Endothelial cell of umbilical vein (primary cell): ENCODE measurements at places on chromosomes 6 and 20.

DNA sequence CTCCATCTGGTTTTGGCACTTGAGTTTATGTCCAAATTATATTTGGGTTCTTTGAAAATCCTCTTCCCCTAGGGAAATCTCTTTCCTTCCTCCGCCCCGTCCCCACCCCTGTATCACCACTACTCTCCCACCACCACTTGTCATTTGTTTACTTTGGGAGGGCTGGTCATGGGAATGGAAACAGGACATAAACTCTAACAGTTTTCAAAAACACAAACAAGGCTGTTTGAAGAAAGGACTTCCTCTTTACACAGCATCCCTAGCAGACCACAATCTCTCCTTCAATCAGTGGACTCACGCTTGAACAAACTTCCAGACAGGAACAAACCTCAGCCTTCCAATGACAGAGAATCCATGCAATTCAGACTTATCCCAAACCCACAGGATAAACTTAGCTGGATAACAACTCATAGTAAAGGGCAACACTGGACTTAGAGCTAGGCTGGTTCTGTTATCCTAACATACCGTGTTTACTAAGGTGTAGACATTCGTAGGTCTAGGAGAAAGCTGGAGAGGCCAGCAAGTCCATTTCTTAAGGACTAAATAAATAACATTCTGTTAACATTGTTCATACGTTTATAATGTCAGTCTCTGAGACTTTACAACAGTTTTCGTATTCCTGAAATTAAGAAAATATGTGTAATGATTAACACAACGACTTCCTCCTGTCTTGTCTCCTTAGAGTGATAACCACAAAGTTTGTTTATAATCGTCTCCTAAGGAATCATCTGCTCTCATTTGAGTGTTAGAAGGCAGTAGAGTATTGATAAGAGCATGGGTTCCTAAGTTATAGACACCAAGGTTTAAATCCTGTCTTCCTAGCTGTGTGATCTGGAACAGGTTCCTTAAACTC lies 44.1 kb upstream of the CTAGE9 start:
- DNase-seq = no peak

DNA sequence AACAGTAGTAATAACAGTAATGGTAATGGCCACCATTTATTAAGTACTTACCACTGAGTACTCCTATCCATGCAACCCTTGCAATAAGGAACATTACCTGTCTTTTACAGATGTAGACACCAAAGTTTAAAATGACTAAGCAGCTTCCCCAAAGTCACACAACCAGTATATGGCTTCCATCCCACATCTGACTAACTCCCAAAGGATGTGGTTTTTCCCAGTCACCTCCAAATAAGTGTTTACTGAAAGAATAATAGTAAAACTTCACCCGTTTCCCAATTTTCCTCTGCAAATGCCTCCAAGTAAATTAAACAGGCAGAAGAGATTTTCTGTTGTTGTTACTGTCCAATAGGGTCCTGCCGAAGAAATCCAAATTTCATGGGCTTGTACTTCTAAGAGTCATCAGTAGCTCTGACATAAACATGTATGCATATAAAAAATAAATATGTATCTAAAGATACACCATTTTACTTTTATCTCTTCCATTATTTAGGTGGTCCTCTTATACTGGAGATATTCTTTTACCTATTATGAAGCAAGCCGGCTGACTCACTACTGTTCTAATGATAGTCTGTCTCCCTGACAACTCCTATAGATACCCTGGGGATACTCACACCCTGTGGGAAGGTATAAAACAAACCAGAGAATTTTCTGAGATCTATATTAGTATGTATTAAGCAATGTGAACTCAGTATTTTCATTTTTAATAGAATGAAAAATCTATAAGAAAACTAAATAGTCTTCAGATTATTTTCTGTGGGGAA lies 77.9 kb upstream of the ID4 start:
- DNase-seq = no peak

- DNase-seq = peak; percentile 91
Measured at GRCh38 chr20:36988494-36988966, 37.0 kb upstream of the SAMHD1 start.

DNA sequence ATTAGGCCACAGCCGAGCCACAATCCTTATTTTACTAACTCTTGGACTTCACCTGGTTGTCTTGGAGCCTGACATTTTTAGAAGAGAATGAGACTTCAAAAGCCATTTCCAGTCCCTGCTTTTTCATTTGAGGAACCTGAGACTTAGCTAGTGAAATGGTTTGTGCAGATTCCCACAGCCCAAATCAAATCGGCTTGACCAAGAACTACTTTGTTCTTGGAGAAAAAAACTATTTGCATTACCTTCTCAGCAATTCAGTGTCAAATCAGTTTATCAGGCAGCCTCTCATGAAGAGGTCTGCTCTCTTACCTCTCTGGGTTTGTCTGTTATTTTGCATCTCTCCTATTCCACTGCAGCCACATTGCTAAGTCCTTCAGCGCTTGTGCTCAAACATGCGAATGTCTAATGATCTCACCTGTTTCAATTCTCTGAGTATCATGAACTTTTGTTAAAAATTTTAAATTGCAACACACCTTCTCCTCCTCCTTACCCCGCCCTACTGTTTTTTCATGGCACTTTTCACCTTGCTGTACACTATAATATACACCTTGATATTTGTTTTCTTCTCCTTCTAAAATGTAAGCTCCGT lies 573 bp upstream of the IFNGR1 start:
- DNase-seq = no peak

GRCh38 chr6:152136449-152136825 lies 329.0 kb downstream of the ESR1 start:
- peak; percentile 20 for DNase-seq

DNA sequence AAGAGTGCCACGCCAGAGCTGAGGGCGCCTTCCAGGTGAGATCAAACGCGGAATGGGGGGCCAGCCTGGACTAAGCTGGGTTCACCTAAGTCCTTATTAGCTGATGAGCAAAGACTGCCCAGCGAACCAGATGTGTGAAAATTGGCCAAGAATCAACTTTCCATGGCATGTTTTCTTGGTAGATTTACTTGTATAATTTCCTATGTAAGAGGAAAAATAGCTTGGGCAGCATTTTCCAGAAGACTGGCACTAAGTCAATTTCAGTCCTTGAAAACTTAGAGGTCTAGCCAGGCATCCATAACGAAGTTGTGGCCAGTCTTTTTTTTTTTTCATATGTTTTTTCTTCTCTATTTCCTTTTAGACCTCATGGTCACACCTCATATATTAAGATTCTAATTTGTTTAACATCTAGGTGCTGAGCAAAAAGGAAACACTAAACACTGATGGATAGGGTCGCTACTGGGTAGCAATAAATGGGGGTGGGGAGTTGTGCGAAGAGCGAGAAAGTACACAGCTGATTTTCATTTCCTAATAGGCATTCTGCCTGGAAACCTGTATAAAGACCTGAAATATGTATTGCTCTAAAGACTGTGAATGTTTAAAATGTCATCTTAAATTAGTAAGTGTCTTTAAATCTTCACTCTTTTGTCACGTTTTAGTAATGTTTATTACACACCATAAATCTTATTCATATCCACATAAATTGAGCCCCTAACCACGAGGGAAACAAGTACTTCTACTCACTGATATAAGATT lies 188.8 kb downstream of the CD83 start:
- no peak for DNase-seq

DNA sequence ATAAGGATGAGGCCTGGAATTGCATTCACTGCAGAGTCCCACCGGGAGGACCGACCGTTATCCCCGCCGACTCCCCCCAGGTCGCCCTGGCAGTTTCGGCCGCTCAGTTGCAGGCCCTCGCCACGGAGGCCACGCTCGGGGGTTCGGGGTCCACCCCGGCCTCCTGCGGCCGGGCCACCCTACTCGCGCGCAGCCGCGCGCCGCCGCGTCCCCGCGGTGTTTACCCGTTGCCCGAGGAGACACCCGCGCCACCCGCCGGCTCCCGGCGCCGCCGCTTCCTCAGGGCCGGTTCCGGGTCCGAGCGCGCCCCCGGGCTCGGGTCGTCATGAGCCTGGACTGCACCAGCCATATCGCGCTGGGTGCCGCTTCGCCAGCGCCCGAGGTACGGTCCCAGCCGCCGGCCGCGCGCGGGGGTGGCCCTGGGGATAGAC lies at the start of gene CCDC170:
Gene CCDC170, plus strand, starts transcription at position 214 of the 431 bp plus-strand sequence. Its CDS starts 112 bp downstream, at position 326.
- DNase-seq = peak; percentile 52

- no peak for DNase-seq
Measured at GRCh38 chr6:1832358-1832757, 222.6 kb downstream of the FOXC1 start.

- peak; percentile 75 for DNase-seq
Measured at GRCh38 chr6:128803911-128804310, 79.0 kb upstream of the LAMA2 start.

GRCh38 chr6:160774399-160774798 lies 72.4 kb downstream of the PLG start:
- no peak for DNase-seq

- no peak for DNase-seq
Measured at GRCh38 chr6:158439255-158439654, 120.6 kb upstream of the TMEM181 start.

GRCh38 chr6:124073021-124073420 lies 269.4 kb downstream of the NKAIN2 start:
- no peak for DNase-seq

DNA sequence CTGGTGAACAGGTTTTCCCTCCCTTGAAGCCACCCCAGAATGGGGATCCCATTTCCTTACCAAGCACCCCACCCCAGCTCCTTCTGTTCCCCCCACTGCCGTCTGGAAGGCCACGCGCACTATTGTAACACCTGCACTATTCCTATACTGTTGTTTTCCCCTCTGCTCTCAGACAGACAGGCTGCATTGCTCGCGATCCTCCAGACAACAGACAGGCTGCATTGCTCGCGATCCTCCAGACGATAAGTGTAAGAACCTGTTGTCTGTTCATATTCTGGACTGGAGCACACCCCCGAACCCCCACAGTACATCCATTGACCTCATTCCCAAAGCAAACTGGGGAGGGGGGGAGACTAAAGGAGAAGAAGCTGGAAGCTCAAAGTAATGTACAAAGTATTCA lies 72.7 kb downstream of the LY86 start:
- no peak for DNase-seq

DNA sequence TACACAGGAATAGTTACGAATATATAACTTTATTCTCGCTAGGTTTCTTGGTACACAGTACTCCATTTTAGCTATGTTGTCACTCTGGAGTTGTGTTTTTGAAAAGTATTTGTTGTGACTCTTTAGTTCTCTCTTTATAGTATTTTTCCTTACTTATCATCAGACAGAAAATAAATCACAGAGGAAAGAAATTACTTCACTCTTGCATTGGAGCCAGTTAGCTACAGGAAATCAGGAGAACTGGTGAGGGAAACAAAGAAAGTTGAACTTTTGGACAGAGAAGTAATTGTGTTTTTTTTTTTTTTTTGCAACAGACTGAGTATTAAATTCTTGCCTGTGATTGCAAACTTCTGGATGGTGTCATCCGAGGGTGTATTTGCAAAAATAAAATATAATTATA lies 33.9 kb downstream of the DSE start:
- DNase-seq = peak; percentile 58

- no peak for DNase-seq
Measured at GRCh38 chr6:163485388-163485851, 70.9 kb downstream of the QKI start.

DNA sequence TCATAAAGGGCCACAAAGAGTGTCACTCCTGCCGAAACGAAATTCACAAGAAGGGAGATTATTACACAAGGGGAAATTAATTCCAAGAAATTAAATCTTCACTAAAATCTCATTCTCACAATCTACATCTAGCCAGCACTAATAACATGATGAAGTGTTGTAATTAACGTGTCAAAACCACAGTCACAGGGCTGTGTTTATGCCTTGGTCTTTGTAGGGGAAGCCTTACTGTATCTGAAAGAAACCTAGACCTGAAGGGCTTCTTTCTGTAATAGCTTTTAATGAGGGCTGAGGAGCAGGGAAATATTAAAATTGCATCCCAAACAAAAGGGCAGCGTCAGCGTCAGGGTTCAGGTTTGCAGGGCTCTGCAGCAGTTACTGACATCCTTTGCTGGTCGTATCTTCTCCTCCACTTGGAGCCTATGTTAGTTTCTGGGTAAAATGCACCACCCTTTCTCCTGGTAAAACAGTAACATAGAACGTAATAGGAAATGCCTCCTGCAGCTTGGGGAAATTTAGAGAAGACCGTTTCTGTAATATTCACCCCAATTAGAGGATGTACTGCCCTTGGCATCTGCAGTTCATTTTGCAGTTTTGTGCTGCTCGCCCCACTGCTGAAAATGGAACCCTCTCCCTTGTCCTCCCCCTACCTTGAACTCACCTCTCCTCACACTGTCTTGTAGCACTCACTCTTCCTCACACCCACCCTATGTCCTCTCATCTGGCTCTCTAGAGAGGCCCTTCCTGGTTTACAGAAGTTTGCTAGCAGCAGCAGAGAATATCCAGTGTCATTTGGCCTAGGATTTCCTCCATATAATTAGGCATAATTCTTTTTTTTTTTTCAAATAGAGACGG lies 109.0 kb upstream of the TRAF3IP2 start:
- DNase-seq = no peak

DNA sequence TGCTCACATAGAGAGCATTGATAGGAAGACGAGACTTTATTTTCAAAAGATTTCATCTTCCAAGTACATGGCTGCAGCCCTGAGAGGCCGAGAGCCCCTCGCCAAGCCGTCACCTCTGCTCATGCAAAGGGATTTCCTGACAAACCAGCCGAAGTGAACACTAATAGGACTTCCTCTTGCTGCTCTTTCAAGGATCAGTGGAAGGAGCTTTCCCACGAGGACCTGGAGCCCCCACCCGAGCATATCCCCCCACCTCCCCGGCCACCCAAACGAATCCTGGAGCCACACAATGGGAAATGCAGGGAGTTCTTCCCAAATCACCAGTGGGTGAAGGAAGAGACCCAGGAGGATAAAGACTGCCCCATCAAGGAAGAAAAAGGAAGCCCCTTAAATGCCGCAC lies 69.3 kb downstream of the PTPN1 start:
- no peak for DNase-seq

DNA sequence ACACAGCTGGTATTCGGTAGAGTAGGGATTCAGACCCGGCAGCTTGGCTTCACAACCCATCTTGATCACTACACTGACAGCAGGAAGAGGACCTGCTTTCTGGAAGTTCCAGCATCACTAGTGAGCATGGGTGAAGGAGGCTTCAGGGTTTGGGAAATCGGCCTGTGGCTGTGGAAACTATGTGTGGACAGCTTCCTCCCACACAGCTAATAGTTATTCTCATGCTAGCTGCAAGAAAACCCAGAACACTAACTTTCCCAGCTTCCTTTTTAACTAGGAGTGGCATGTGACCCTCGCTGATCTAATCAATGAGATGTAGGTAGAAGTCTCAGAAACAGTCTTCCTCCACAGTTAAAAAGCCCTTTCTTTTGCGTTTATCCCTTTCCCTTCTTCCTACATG lies 36.3 kb upstream of the SIRPA start:
- no peak for DNase-seq
